ENCODE measurements at places on chromosomes 7 and 10.

GRCh38 chr10:17685233-17685840, 41.4 kb downstream of the STAM start:
- DNase-seq, result no peak

- no peak for DNase-seq
These were observed 580.6 kb downstream of the PHTF2 start for GRCh38 chr7:78379148-78379547.

- no peak for DNase-seq
These were observed 27.8 kb upstream of the APBB1IP start for GRCh38 chr10:26410356-26410755.

DNA sequence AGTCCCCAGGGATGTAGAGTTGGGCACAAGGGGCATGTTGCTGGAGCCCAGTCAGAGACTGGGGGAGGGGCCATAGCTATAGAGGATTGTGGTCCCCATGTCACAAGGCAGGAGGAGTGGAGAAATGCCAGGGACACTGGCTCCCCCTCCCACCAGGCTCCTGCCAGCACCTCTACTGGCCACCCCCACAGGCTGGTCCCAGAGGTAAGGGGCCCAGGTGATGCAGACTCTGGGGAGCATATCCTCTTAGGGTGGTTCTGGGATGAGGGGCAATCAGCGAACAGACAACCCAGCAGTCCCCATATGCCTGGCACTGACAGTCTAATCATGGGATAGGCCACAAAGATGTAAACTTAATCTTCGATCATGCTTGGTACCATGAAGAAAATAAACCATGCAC, 21.2 kb downstream of the C10orf71 start:
- DNase-seq, result no peak

DNA sequence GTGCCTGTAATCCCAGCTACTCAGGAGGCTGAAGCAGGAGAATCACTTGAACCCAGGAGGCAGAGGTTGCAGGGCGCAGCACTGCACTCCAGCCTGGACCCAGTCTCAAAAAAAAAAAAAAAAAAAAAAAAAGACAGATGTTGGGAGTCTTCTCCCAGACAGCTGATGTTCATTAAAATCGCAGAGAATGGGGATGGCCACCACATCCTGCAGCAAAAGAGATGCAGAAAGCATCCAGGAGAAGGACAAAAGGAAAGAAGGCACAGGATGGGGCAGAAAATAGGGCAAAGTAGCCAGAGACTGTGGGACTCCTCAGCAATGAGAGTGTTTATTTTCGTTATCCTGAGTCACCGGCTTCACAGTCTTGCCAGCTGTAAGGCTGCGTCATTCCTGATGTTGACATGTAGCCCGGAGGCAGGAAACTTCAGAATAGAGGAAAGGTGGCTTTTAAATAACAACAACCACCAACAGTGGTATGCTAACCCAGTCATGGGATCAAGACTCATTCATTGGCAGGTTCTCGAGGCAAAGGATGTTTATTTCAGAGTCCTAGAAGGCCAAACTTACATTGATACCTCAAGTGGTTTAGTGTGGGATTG, 149.5 kb upstream of the SVIL start:
- no peak for DNase-seq

GRCh38 chr7:54394834-54395233, 147.3 kb upstream of the VSTM2A start:
- no peak for DNase-seq

GRCh38 chr10:44985175-44985681, 6.6 kb upstream of the DEPP1 start:
- no peak for DNase-seq

DNA sequence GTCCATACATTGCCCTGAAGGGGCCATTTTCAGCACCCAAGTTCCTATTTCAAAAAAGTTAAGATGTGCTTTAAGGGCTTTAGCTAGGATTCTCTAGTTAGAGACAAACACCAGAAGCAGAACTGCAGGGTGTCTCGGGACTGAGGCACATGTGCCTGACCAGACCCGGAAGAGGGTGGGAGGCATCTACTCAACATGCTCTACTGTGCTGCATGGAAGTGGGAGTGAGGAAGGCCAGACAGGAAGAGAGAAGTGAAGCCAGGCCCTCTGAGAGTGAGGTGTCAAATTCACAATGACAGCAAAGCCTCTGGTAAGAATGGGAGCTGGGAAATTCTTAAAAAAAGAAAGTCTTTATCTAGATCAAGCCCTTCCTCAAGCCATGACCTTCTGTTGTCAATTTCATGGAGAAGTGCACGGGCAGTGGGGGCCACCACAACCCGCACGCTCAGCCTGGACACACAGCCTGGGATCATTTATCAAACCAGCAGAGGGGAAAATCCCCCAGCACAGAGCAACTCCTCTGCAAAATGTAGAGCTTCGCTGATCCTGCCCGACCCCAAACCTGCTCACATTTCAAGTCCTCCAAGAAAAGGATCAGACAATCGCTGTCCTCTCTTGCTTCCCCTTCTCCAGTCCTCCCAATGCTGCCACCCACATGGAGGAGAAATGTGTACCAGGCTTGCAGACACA, 38.7 kb downstream of the PLXNA4 start:
- DNase-seq, result no peak

- no peak for DNase-seq
These were observed 84.5 kb downstream of the AOAH start for GRCh38 chr7:36639826-36640225.

DNA sequence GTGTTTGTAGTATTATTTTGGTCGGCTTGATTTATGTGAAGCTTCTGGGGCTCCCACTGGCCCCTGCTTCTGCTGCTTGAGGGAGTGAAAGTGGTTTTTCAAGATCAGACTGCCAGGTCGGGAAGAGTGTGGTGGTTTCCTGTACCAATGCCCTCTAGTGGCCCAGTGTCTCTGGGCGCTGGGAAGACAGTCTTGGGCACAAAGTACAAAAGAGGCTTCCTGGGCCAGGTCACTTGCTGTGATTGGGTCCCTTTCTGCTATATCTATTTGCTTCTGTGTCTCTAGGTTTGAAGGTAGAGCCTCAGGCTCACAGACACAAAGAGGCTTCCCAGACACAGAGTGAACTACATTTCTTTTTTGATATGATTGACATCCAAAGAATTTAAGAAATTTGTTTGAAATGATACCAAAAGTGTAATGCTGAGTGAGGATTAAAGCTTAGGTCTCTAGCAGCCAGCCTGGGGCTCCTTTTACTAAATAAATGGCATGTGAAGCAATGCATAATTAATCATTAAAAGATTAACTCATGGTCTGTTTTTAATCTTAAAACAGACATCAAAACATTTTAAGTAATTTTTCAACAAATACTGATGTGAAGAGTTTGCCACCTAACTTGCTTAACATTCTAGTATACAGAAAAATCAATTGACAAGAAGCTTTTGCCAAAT, 36.3 kb downstream of the ABCB1 start:
- DNase-seq, result no peak

DNA sequence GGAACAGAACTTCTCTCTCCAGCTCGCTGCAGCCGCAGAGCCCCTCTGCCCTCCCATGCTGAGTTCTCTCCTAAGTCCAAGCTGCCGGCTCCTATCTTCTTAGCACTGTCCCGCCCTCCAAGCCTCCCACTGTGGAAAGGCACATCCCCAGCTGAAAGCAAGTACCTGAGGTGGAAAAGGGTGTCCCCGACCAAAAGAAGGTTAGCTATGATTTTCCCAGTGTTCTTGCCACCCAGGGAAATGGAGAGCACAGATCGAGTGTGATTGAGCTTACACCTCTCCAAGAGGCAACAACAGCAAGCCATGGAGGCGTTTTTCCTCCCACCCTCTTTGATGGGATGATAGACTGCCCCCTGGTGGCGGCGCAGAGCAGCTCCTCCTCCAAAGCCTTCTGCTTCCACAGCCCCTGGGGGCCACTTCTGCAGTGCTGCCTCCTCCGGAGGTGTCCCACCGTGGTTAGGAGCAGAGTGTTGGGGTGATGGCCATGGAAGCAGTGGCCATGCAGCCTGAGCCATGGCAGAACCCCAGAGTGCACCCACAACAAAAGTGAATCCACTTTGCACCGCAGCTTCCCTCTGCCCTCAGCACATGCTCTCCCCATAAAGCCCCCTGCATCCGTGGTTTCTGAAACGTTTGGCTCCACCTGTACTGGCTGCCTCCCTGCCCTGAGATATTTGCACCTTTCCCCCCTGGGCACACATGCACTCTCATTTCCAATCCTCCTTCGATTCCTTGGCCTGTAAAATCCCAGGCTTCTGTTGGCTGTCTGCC, 143.1 kb upstream of the STK17A start:
- peak; percentile 39 for DNase-seq
